Natural killer cell treated with Interleukin-12 subunit alpha and Interleukin-12 subunit beta and Interleukin-15 and Interleukin-18, amount 100 ng/mL, for 72 hours (primary cell): ENCODE measurements at places on chromosomes 1 and 21. TPM values are rescaled to one million over a fixed set of nuclear protein-coding genes. Genes with fewer than 3 reads are reported as not detected.
A peak's percentile ranks its signal among the peaks of the same experiment; 100 is the strongest.

GRCh38 chr1:112509005-112509659 is 367 bp downstream of the WNT2B start:
- H3K36me3 ChIP-seq, result no peaks in the 10 kb centered on the region
- no peak for DNase-seq
- H3K27me3 ChIP-seq, result peaks cover 33% of the 10 kb centered on the region
- no peak overlapping the region for H3K27ac ChIP-seq
- H3K4me1 ChIP-seq, result peaks cover 12% of the 10 kb centered on the region

DNA sequence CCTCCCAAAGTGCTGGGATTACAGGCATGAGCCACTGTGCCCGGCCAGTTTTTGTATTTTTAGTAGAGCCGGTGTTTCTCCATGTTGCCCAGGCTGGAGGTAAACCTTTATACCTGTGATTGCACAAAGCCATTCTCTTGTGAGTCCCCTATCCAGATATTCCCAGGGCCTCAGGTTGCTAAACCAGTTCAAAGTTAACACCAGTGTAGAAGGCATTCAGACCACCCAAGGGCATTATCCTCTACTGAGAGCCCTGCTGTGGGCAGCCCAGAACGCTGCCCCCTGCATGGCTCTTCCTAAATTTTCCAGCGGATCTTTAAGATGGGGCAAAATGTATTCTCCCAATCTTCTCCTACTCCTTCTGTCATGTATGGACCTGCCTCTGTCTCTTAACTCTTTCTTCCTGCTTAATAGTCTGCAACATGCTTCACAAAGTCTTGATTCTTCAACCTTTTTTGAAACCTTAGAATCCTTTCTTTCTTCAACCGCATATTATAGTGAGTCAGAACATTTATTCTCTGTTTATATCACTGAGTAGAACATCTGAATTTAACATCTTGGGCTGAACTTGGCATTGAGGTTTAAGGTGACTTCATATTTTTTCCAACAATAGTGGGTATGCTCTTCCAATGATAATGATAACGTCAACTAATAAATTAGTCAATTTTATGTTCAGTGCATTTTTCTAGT is 36.0 kb downstream of the UBE4B start:
- no peak overlapping the region for H3K4me3 ChIP-seq
- peaks cover 17% of the 10 kb centered on the region for H3K4me1 ChIP-seq
- no peaks in the 10 kb centered on the region for H3K27me3 ChIP-seq
- H3K36me3 ChIP-seq, result no peaks in the 10 kb centered on the region
- no peak for DNase-seq

DNA sequence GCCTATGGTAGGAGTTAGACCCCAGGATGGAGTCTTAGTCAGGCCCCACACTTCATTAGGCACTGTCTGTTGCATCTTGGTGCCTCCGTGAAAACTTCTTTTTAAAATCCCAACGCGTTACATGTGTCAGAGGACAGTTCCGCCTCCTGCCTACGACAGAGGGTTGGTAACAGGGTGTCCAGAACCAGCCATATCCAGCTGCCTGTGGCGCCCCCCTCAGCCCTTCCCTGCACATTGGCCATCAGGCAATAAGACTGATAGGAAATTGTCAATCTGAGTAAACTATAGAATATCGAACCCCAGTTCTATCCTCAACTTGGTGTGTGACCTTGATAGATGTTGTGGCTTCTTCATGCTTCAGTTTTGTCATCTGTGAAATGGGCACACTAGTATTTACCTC is 108.6 kb upstream of the CSF3R start:
- H3K4me3 ChIP-seq, result no peak overlapping the region
- no peak for DNase-seq
- H3K36me3 ChIP-seq, result no peaks in the 10 kb centered on the region
- H3K4me1 ChIP-seq, result peaks cover 5% of the 10 kb centered on the region
- no peak overlapping the region for H3K27ac ChIP-seq

DNA sequence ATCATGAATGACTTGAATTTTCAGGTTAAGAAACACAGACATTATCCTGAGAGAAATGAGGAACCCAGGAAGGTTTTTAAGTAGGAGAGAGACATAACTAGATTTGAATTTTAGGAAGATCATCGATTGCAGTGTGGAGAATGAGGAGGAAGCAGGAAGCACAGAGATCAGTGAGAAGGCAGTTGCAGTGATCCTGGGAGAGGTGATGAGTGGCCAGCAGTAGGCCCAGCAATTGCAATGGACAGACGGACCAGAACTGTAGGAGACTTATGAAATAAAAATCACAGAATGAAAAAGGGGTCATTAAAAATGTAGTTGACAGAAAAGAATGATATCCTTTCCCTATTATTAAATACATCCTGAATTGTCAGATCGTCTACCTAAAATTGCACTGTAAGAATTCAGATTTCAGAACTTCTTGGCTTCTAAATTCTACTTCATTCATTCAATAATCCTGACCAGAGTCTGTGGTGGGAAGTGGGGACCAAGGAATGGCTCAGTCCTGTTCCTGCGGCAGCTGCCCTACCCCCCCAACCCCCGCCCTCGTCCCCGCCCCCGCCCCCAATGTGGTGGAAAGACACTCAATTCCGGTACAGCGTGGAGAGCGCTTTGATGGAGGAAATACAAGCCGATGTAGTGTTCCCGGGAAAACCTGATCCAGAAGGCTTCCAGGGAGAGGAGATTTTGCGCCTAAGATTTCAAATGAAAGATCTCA is 35.1 kb downstream of the SLC2A1 start:
- H3K4me3 ChIP-seq, result peak overlapping the region; percentile 87
- no peak for DNase-seq
- peak overlapping the region; percentile 72 for H3K27ac ChIP-seq
- peaks cover 43% of the 10 kb centered on the region for H3K4me1 ChIP-seq
- H3K36me3 ChIP-seq, result peaks cover 21% of the 10 kb centered on the region

Gene TRIM17
- 2.0 TPM for total RNA-seq

DNA sequence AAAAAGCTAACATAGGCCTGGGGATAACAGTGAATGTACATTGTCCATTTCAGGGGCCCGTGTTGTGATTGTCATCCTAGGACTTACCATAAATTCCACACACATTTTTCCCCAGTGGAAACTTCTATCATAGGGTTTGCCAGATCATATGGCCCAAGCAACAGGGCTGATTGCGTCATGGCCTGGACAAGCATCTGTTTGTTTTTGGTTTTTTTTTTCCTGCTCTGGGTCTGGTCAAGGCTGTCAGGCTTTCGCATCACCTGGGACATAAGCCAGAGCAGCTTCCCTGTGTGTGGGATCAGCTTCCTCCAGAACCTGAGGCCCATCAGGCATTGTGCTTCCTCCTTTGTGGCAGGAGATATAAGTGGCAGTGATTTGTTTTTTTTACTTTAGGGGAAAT is 598.5 kb upstream of the USP24 start:
- no peak for DNase-seq
- no peak overlapping the region for H3K4me3 ChIP-seq
- no peaks in the 10 kb centered on the region for H3K4me1 ChIP-seq

GRCh38 chr1:153428791-153429190 is 12.5 kb downstream of the S100A7A start:
- no peak overlapping the region for H3K27ac ChIP-seq
- H3K4me3 ChIP-seq, result no peak overlapping the region
- H3K27me3 ChIP-seq, result peaks cover 38% of the 10 kb centered on the region
- H3K36me3 ChIP-seq, result no peaks in the 10 kb centered on the region

Gene ICOSLG
- 0.56 TPM for total RNA-seq

DNA sequence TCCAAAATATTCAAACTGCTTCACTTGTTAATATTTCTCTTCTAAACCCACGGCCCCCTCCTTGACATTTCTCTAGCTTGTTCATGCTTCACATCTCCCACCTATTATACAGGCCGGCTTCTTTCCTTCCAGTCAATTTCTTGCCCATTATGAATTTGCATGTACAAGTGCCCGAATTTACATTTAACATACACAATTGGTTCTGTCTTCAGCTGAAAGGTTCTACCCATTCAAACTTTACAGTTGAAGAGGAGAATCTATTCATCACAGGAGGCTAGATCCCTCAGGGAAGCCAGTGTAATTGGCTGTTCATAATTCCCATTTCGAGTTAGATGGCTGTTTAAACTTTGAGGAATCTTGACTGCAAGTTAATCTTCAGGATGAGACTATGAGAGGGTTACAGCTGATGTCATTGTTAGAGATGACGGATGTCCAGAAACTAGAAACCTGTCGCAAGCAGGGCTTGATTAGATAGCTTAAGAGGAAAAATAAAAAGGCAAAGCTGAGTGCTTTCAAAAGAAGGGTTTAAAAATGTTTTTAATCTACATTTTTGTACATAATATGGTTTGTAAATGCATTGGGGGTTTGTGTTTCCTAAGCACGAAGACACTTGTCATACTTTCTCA is 157.0 kb downstream of the ADSS2 start:
- H3K36me3 ChIP-seq, result no peaks in the 10 kb centered on the region
- H3K4me3 ChIP-seq, result no peak overlapping the region
- no peak overlapping the region for H3K27ac ChIP-seq
- H3K27me3 ChIP-seq, result no peaks in the 10 kb centered on the region
- DNase-seq, result no peak

DNA sequence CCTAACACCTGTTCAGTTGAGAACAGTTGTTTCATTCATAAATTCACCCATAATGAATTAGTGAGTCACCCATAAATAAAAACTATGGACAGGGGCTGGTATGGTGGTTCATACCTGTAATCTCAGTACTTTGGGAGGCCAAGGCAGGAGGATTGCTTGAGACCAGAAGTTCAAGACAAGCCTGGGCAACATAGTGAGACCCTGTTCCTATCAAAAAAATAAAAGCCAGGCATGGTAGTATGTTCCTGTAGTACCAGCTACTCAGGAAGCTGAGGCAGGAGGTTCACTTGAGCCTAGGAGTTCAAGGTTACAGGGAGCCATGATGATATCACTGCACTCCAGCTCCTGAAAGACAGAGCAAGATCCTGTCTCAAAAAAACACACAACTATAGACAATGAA is 79.0 kb downstream of the GTF2B start:
- H3K27me3 ChIP-seq, result no peaks in the 10 kb centered on the region
- H3K27ac ChIP-seq, result no peak overlapping the region
- no peak overlapping the region for H3K4me3 ChIP-seq
- H3K4me1 ChIP-seq, result no peaks in the 10 kb centered on the region

DNA sequence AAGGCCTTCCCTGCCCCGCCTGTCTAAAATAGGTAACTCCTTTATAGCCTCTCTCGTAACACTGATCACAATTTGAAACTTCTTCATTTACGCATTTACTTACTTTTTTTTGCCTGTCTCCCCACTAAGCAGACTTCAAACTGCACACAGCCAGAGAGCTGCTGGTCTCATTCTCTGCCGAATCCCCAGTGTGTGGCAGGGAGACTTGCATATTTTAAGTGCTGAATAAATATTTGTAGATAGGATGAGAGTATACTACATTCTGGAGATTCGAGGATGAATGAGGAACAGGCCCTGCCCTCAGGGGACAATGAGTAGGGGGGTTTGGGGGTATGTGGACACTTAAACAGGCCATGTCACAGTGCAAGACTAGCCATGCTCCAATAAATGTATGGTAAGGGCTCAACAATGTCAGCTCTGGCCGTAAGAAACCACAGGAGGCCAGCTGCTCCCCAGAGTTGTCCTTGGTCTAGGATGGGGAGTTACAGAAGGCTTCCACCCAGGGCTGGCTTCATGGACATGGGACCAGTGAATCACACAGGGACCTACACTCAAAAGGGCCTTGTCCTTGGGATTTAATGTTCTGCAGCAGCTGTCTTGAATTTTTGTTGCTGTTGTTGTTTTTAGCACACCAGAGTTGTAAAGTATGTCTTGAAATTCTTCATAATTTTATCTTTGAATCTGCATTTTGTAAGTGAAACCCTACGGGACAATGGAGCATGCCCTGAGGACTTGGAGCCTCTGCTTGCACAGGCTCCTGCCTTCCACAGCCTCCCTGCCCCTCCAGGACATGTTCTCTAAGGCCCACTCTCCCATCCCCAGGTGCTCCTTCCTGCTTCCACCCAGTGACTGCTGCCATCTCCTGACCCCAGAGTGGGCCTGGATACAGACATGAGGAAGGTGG is 8.5 kb downstream of the DIO1 start:
- H3K27me3 ChIP-seq, result no peaks in the 10 kb centered on the region
- no peak for DNase-seq
- no peak overlapping the region for H3K4me3 ChIP-seq
- no peaks in the 10 kb centered on the region for H3K36me3 ChIP-seq
- H3K4me1 ChIP-seq, result peaks cover 10% of the 10 kb centered on the region
- H3K27ac ChIP-seq, result peak overlapping the region; percentile 32

Gene CFHR5
- total RNA-seq, result not detected
